ENCODE measurements at places on chromosomes 7 and 10.

- no peak for DNase-seq
Measured at GRCh38 chr7:74325210-74325565, 36.0 kb downstream of the CLIP2 start.

GRCh38 chr7:41305001-41305400 lies 397.9 kb downstream of the INHBA start:
- DNase-seq, result no peak

GRCh38 chr10:11602919-11603523 lies 8.4 kb downstream of the USP6NL start:
- DNase-seq, result no peak

- no peak for DNase-seq
Measured at GRCh38 chr7:54394834-54395233, 147.3 kb upstream of the VSTM2A start.

- DNase-seq, result no peak
Measured at GRCh38 chr10:70228491-70228890, 4.7 kb downstream of the PPA1 start.

GRCh38 chr10:67815571-67816059 lies 22.4 kb downstream of the DNAJC12 start:
- DNase-seq, result no peak

- DNase-seq, result no peak
Measured at GRCh38 chr10:77909749-77910375, 16.7 kb downstream of the DLG5 start.

DNA sequence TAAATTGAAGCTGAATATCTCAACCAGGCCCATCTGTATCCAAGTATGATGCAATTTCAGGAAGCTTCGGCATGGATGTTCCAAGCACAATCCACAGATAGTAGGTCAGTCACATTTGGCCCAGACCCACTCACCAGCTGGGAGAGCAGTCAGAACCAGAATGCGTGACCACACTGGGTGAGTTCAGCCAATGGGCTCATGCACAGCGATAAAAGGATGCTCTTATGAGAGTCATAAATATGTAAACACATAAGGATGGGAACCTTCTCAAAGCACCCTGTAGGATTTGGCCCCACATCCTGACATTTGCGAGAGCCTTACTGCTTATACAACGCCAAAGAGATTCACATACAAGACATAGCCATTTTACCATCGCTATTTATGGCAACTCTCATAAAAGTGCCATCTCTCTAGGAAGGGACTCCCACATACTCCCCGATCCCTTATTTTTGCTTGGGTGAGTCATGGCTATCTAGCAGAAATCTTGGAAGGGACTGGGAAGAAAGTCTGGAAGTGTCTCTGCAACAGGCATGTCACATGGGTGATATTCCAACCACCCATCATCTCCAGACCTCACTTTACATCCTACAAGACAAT lies 3.0 kb downstream of the AFAP1L2 start:
- no peak for DNase-seq

- DNase-seq, result peak; percentile 73
Measured at GRCh38 chr7:157139111-157139809, 534 bp downstream of the UBE3C start.

- no peak for DNase-seq
Measured at GRCh38 chr10:7967035-7967434, 87.5 kb upstream of the GATA3 start.

GRCh38 chr7:36965625-36966024 lies 241.3 kb upstream of the AOAH start:
- DNase-seq, result no peak

- DNase-seq, result no peak
Measured at GRCh38 chr10:124547647-124548168, 86.1 kb downstream of the LHPP start.

DNA sequence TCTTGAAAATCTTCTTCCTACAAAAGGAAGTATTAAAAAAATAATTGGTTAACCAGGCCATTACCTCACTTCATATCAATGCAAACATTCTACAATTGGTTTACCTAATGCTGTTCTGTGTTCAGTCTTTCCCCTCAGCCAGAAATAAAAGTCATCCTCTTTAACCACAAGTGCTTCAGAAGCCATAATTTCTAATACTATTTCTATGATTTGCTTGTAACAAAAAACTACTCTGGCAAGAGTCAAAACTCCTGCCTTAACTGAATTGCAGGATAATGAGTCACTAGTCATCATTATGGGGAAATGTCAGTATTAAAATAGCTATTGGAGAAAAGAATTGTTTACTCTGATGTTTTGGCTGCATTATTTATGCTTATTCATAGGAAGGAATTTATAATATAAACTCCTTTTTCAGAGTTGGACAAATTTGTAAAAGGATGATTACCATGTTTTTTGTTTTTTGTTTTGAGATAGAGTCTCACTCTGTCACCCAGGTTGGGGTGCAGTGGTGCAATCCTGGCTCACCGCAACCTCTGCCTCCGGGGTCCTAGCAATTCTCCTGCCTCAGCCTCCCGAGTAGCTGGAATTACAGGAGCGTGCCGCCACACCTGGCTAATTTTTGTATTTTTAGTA lies 55.5 kb upstream of the ODAD2 start:
- no peak for DNase-seq

GRCh38 chr7:2071133-2071832 lies 161.5 kb downstream of the MAD1L1 start:
- no peak for DNase-seq

DNA sequence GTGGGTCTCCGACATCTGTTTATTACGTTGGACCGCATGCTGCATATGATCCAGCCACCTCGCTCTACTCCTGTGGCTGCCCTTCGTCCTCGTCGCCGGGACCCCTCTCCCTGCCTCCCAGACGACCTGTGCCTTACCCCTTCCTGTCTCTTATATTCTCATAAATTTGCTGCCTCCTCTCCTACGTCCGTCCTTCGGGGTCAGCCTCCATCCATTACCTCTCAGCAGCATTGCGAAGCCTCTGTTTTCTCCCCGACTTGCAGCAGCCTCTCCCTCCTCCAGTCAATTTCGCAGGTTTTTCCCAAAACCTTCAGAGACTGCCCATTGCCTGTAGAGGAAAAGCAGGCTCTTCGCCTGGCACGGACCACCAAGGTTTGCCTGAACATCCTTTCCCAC lies 39.4 kb upstream of the LEP start:
- no peak for DNase-seq

- no peak for DNase-seq
Measured at GRCh38 chr7:73830681-73831583, at the start of gene CLDN4. CLDN4 (plus strand) TSS chr7:73830996; CDS start chr7:73831202, 206 bp downstream.

GRCh38 chr7:45511721-45512597 lies 62.2 kb upstream of the ADCY1 start:
- DNase-seq, result no peak

GRCh38 chr7:44912775-44913347 lies 27.5 kb upstream of the PURB start:
- no peak for DNase-seq

- no peak for DNase-seq
Measured at GRCh38 chr7:47885309-47885986, 62.8 kb downstream of the PKD1L1 start.

DNA sequence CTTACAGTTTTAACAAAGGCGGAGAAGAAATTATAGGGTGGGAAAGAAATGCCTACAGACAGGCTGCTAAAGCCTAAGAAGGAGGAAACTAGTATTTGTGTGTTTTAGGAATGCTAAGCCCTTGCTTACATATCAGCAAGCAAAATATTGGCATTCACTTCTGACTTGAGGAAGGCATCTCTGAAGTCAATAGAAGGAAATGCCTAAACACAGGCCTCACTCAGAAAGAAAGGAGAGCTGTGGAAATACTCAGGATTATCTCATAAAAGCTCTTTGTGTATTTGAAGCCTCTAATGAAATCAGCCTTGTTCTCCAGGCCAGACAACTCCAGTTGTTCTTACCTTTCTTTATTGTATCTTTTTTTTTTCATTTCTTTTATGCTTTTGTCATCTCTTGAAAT lies 158.0 kb downstream of the AUTS2 start:
- DNase-seq, result no peak

- DNase-seq, result no peak
Measured at GRCh38 chr10:132131581-132132420, 54.9 kb upstream of the DPYSL4 start.

- peak; percentile 20 for DNase-seq
Measured at GRCh38 chr7:70763961-70764691, 367.8 kb upstream of the GALNT17 start.

- no peak for DNase-seq
Measured at GRCh38 chr7:45176091-45176490, 18.5 kb downstream of the RAMP3 start.

DNA sequence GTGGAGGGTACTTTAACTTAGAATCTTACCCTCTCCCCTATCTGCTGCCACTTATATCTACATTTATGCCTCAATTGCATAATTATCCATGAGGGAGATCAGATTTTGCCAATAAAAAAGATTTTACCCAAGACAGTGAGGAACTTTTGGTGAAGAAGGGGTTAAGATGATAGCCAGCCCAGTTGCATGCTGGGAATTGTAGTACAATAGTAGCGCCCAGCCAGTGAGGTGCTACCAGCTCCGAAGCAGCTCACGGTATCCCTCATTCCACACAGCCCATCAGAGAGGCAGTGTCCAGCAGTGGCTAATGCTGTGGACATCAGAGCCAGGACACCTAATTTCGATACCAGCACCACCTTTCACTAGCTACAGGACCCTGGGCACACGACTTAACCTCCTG lies 5.9 kb upstream of the LGI1 start:
- peak; percentile 18 for DNase-seq

DNA sequence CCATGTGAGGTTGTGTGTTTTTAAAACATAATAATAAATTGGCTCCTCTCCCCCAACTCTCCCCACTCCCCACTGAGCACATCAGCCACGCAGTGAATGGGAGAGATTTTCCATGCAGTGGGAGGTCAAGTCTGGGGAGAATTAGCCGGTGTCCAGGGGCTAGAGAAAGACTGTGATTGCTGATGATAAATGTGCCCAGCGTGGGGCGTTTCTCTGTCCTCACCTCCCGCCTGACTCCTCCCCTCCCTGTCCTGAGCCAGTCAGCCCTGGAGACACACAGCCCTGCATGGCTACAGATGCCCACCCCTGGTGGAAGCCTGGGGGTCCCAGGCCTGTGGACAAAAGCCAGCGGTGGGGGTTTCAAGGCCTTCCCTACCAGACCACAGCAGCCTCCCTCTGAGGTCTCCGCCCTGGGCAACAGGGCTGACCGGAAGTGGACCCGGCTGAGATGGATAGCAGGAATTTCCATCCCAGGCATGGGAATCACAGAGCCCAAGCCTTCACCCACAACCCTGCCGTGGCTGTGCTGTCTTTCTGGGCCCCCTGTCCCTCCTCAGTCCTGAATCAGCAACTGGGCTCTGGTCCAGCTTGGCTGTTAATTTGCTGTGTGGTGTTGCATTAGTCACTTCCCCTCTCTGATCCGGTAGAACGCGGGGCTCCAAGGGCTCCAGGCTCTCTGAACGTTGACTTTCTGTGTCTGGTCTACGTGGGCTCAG lies 46.8 kb upstream of the SLC29A3 start:
- no peak for DNase-seq

DNA sequence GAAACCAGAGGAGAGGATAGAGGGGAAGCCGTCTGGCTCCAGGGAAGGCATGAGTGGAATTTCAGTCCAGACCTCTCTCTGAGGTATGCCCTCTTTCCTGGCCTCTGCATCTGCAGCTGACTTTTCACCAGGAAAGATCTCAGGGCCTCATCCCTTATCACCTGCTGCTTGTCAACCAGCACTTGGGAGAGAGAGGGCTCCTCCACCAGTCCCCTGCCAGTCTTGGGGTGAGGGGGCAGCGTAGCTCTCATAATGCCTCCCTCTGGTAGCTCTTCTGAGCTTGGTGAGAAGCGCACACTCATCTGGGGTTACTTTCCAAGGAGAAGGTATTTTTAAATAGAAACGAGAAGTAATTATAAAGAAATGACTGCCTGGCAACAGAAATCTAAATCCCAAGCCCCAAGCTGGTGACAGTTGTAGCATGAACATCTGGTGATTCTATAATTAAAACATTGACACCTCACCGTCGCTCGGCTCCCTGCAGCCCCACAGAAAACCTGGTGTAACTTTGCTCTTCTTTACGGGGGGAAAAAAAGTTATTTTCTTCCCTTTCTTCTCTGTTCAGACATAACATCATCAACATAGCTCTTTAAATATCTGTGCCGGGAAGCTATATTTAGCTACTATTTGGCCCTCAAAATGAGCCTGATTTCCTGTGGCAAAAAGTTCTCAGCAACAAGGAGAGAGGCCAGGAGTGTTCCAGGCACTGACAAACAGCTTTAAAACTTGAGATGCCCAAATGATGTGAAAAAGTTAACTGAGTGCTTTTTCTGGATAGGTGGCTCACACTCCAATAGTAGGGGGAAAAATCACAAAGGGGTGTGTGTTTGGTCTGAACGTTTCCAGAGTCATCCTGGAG lies 26.9 kb downstream of the HIP1 start:
- DNase-seq, result no peak
